ENCODE measurements at places on chromosomes 3 and 15.

DNA sequence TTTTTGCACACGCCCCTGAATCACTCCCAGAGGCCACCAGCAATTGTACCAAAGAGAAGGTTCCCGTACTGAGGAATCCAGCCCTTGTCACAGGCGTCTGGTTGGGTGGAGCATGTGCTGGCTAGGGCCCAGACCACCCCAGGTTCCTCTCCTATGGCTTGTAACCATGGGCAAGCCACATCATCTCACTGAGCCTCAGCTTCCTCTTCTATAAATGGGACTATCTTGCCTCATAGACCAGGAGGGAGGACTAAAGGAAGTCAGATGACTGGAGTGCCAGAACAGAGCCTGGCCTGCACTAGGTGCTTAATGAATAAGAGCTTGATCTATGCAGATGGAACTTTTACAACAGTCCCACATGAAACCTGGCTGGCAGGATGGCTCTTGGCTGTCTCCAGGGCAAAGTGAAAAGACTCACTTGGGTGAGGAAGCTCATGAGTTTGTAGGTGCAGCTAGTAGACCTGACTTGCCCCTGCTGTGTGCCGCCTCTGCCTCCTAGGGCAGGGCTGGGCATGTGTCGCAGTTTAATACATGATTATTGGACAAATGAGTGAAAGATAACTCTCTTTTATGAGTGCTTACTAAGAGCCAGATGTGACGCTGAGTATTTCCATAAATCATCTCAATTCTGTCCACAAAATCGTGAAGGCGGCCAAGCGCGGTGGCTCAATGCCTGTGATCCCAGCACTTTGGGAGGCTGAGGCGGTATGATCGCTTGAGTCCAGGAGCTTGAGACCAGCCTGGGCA lies 29.3 kb downstream of the CTSH start:
- H3K4me3 ChIP-seq: no peak overlapping the region
- peak overlapping the region; percentile 81 for H3K27ac ChIP-seq
- H3K36me3 ChIP-seq: no peaks in the 10 kb centered on the region
- DNase-seq: peak; percentile 82
- H3K4me1 ChIP-seq: peaks cover 2% of the 10 kb centered on the region

DNA sequence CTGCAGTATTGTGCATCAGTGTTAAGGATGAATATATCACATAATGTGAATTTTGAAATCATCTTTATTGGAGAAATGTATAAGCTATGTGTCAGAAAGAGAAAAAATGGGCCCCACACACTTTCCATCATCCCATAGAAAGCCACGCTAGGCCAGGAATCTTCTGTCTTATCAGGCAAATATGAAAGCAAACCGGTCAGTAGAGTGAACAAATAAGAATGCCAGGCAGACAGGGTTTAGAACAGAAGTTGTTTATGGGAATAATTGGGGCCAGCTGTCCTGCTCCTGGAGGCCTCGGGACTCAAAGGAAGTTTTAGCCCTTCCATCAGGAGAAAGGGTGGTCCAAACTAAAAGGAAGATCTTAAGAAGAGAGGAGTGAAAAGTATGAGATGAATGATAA lies 39.5 kb downstream of the ZNF280D start:
- H3K4me3 ChIP-seq: no peak overlapping the region
- H3K27me3 ChIP-seq: no peaks in the 10 kb centered on the region

- no peaks in the 10 kb centered on the region for H3K36me3 ChIP-seq
- DNase-seq: no peak
- no peak overlapping the region for H3K4me3 ChIP-seq
- H3K4me1 ChIP-seq: no peaks in the 10 kb centered on the region
- H3K27ac ChIP-seq: no peak overlapping the region
- no peaks in the 10 kb centered on the region for H3K27me3 ChIP-seq
Measured at GRCh38 chr3:105843994-105844393, 24.8 kb downstream of the CBLB start.

- no peaks in the 10 kb centered on the region for H3K27me3 ChIP-seq
- H3K4me3 ChIP-seq: no peak overlapping the region
- no peak overlapping the region for H3K27ac ChIP-seq
- no peaks in the 10 kb centered on the region for H3K36me3 ChIP-seq
Measured at GRCh38 chr3:170735821-170736220, 134.2 kb downstream of the RPL22L1 start.
